ENCODE measurements at places on chromosomes 7 and 10. TPM values are rescaled to one million over a fixed set of nuclear protein-coding genes. Genes with fewer than 3 reads are reported as not detected.
A peak's percentile ranks its signal among the peaks of the same experiment; 100 is the strongest.

DNA sequence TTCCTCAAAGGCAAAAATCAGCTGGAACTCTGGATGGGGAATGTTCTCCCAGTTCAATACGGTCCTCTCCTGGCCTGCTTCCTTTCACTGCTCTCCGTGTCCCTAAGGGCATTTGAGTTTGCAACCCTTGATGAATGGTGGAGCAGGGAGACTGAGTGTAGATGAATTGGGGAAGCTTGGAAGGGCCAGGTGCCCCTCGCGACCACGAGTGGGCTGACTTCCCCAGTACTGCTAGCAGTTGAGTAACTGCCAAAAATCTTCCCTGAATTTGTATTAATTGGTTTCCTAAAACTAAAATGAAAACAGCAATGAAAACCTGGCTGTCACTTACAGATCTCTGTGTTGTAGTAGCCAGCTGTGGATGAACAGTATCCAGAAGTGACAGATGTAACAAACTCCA, 13.6 kb downstream of the IRF5 start:
- no peak for DNase-seq

DNA sequence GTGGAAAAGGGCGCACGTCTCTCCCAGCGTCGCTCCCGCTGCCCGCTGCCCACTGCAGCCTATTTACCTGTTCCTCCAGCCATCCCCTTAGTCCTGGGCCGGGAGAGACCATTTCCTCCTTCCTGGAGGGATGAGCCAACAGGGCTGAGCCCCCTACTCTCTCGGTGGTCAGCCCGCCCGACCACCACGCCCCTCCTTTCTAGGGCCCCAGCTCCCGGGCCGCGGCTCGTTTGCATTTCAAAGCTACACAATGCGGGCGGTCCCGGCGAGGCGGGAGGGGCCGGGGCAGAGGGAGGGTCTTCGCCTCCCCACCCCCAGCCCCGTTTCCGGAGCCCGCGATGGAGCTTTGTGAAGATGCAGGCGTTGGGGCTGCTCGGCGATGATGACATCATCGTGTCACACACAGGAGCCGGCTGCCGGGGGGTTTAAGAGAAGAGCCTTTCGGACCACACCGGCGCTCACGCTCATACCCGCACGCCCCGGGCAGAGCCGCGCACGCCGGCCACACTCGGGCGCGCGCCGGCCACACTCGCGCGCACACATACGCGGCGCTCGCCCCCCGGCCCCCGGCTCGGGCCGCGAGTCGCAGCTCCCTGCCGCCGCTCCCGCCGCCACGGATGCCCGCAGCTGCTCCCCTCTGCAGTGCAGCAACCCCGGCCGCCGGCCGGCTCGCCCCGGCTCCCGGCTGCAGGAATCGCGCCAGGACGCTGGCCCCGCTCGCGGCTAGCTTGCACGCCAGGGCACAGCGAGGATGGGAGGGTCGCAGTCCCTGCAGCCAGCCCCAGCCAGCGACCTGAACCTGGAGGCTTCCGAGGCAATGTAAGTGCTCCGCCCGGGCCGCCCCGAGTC, 107.7 kb upstream of the BTBD16 start:
- no peak for DNase-seq

GRCh38 chr7:2008101-2008935, 224.4 kb downstream of the MAD1L1 start:
- DNase-seq, result no peak

GRCh38 chr10:112732277-112732921, 217.6 kb upstream of the TCF7L2 start:
- no peak for DNase-seq

GRCh38 chr7:376306-377079, 86.5 kb downstream of the FOXL3 start:
- DNase-seq, result peak; percentile 40

- DNase-seq, result no peak
Measured at GRCh38 chr7:913736-914520, 37.6 kb downstream of the GET4 start.

DNA sequence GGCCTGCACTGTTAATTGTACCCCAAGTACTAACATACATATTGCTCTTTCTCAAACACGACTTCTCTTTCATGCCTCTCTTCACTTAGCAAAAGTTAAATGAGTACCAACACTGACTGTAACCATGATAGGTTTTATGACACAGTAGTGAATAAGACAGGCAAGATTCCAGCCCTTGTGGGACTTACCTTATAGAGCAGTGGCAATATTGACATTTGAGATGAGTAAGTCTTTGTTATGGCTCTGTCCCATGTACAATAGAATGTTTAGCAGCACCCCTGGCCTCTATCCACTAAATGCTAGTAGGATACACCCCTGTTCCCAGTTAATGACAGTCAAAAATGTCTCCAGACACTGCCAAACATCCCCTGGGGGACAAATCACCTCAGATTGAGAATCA, 11.9 kb upstream of the COL1A2 start:
- no peak for DNase-seq

DNA sequence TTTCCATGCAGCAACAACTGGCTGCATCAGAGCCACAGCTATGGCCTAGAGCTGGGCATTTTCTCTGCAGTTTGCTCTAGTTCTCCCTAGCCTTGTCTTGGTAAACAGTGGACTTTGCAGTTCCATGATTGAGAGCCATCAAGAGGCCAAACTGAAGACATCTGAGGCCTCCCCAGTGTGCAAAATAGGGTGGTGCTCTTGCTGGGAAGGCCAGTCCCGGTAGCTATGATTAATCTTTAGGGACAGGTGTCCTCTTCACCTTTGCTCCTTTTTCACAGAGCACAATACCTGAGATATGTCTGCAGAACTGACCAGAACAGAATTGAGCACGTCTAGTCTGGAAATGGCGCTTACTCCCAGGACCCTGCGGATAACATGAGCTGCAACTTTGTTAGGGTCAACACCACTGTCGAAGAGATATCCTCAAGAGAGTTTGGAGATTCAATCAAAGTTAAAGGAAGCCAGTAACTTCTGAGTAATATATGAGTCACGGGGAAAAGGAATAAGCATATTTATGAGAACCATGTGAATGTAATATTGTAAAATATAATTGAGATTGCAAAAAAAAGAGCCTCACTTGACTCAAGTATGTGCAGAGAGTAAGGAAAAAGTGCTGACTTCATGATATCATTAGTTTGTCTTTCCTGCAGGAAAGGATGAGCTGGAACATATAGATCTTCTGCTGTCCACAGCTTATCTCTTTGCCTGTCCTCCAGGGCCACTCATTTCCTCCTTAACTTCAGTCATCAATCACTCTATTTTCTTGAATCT, 76.7 kb downstream of the ANK3 start:
- DNase-seq, result no peak

DNA sequence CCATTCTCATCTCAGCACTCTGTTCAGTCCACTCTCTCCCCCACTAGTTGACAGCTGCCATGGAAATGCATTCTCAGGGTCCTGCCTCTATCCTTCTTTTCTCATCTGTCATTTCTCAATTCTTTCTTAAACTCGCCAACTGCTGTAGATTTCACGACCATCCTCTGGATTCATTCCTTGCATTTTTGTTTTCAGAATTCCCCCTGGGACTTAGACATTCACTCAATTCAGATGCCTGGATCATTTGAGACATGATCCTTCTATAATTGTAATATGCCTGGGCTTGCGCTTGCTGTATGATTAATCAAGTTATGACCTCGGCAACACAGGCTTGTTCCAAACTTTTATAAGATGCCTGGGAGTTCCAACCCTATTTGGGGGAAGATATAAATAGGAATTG, 104.5 kb downstream of the RAB11FIP2 start:
- no peak for DNase-seq

DNA sequence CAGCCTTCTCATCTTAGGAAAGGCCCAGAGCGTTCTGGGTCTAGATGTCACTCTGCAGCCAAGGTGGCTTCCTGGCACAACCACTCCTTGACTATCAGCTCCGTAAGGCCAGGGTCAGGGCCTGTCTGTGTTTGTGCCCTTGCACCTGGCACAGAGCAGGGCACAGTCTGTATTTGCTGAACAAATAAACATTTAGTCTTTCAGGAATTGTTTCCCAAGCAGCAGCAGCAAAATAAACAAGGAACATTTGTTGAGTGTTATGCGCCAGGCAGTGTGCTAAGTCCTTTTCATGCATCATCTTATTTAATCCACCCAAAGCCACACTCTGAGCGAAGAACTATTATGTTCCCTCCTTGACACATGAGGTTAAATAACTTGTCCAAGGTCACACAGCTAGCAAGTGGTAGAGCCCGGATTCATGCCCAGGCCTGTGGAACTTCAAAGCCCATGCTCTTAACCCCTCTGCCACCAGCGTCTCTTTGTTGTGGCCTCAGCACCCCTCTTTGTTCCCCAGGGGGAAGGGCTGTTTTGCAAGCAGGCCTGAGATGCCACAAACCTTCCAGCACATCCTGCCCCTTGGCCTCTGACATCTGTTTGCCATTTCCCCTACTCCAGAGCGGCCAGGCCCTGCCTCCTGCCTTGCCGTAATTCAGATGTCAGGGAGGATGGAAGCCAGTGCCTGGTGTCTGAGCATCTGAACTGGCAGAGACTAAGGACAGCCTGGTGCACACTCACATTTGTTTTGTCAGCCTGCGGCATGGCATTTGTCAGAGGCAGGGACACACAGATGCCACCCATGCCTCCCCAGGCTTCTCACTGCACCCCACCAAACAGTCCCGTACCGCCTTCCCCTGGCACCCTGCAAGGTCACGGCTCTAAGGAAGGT, 325.8 kb upstream of the ZMIZ1 start:
- DNase-seq, result no peak

- no peak for DNase-seq
Measured at GRCh38 chr7:13312307-13312706, 624.9 kb downstream of the ARL4A start.

GRCh38 chr10:97542169-97543024, 30.2 kb upstream of the ANKRD2 start:
- peak; percentile 81 for DNase-seq

The LIPJ gene
- polyA plus RNA-seq, result 0.08 TPM

The SLC18A3 gene
- not detected for polyA plus RNA-seq

The CTNNA3 gene
- polyA plus RNA-seq, result 0.09 TPM

The IL6 gene
- polyA plus RNA-seq, result 0.10 TPM

The TBATA gene
- polyA plus RNA-seq, result not detected

The LBX1 gene
- not detected for polyA plus RNA-seq

Measured in keratinocyte (primary cell).